ENCODE measurements at places on chromosomes 11 and 22.

- no peak overlapping the region for H3K4me3 ChIP-seq
- H3K4me1 ChIP-seq, result no peaks in the 10 kb centered on the region
- DNase-seq, result no peak
- no peaks in the 10 kb centered on the region for H3K36me3 ChIP-seq
- H3K27me3 ChIP-seq, result peaks cover 16% of the 10 kb centered on the region
Observed at GRCh38 chr11:117604336-117604995, 192.6 kb downstream of the DSCAML1 start.

DNA sequence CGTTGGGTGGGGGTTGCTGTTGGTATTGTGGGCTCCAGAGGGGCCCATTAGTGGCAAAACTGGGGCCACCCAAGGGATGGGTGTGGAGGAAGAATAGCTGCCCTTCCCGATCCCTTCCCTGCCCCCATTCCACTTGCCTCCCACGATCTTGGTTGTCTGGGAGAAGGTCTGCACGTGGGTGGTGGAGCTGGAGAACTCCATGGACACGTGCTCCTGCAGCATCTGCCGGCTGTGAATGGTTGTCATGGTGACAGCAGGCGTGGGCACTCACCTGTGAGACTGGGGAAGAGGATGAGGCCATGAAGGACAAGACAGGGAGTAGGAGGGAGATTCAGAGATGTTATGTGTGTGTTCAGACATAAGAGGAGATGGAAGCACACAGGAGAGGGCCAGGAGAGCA, 2.0 kb downstream of the IGSF22 start:
- no peaks in the 10 kb centered on the region for H3K27me3 ChIP-seq
- H3K27ac ChIP-seq, result no peak overlapping the region
- no peaks in the 10 kb centered on the region for H3K36me3 ChIP-seq
- peaks cover 23% of the 10 kb centered on the region for H3K4me1 ChIP-seq
- no peak for DNase-seq
- H3K4me3 ChIP-seq, result no peak overlapping the region

DNA sequence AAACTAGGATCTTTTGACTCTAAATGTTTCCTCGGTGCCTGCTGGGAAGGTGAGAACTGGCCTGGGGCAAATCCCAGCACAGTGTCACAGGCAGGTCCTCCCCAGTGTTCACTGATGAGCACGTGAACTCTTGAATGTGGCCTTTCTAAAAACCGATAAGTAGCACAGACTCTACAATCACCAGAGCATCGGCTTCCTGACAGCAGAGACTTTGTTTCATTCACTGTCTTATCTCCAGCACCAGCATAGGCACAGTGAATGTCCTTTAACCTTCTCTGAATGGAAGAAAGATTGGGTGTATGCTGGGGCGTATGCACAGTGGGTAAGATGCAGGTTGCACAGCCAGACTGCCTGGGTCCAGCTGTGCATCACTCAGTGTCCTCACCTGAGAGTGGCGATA, 59.3 kb upstream of the EIF3D start:
- peaks cover 27% of the 10 kb centered on the region for H3K4me1 ChIP-seq
- H3K27me3 ChIP-seq, result peaks cover 5% of the 10 kb centered on the region
- H3K27ac ChIP-seq, result no peak overlapping the region
- H3K36me3 ChIP-seq, result no peaks in the 10 kb centered on the region
- no peak overlapping the region for H3K4me3 ChIP-seq
- DNase-seq, result no peak

- no peaks in the 10 kb centered on the region for H3K27me3 ChIP-seq
- H3K4me3 ChIP-seq, result no peak overlapping the region
- no peak overlapping the region for H3K27ac ChIP-seq
- no peaks in the 10 kb centered on the region for H3K36me3 ChIP-seq
- H3K4me1 ChIP-seq, result no peaks in the 10 kb centered on the region
- no peak for DNase-seq
Observed at GRCh38 chr11:4916581-4916980, 2.6 kb downstream of the OR51G2 start.

DNA sequence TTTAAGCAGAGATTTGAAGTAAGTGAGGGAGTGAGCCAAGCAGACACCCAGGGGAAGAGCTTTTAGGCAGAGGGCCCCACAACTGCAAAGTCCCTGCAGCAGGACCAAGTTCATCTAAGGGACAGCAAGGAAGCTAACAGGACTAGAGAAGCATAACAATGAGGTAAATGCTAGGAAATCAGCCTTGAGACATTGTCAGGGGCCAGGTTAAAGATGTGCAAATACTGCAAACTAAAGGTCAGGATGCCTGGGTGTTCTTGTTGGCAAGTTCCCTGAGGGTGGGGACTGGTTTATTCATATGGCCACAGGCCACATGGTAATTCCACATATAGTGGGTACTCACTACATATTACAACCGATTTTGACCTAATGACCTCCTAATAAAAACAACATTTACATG, 399.2 kb upstream of the NARS2 start:
- H3K27me3 ChIP-seq, result no peaks in the 10 kb centered on the region
- no peaks in the 10 kb centered on the region for H3K36me3 ChIP-seq
- H3K27ac ChIP-seq, result no peak overlapping the region
- no peak for DNase-seq

- H3K27me3 ChIP-seq, result no peaks in the 10 kb centered on the region
- H3K4me3 ChIP-seq, result no peak overlapping the region
- DNase-seq, result no peak
- no peak overlapping the region for H3K27ac ChIP-seq
Observed at GRCh38 chr11:62536301-62536957, 10.2 kb downstream of the AHNAK start.

GRCh38 chr11:128219731-128220120, 367.6 kb downstream of the ETS1 start:
- H3K36me3 ChIP-seq, result no peaks in the 10 kb centered on the region
- H3K27me3 ChIP-seq, result no peaks in the 10 kb centered on the region
- no peak for DNase-seq
- no peaks in the 10 kb centered on the region for H3K4me1 ChIP-seq

- DNase-seq, result no peak
- H3K27ac ChIP-seq, result no peak overlapping the region
- no peak overlapping the region for H3K4me3 ChIP-seq
- H3K36me3 ChIP-seq, result peaks cover 13% of the 10 kb centered on the region
Observed at GRCh38 chr22:29369460-29369859, 18.9 kb downstream of the AP1B1 start.

GRCh38 chr11:128884054-128884453, 7.1 kb upstream of the KCNJ5 start:
- H3K27ac ChIP-seq, result no peak overlapping the region
- no peak for DNase-seq
- H3K4me3 ChIP-seq, result no peak overlapping the region
- H3K27me3 ChIP-seq, result peaks cover 8% of the 10 kb centered on the region
- no peaks in the 10 kb centered on the region for H3K36me3 ChIP-seq
- H3K4me1 ChIP-seq, result peaks cover 20% of the 10 kb centered on the region

GRCh38 chr11:12389676-12390657, 12.6 kb downstream of the PARVA start:
- peak overlapping the region; percentile 1 for H3K4me3 ChIP-seq
- peak overlapping the region; percentile 81 for H3K27ac ChIP-seq
- H3K4me1 ChIP-seq, result peaks cover 47% of the 10 kb centered on the region
- no peaks in the 10 kb centered on the region for H3K27me3 ChIP-seq
- no peaks in the 10 kb centered on the region for H3K36me3 ChIP-seq

DNA sequence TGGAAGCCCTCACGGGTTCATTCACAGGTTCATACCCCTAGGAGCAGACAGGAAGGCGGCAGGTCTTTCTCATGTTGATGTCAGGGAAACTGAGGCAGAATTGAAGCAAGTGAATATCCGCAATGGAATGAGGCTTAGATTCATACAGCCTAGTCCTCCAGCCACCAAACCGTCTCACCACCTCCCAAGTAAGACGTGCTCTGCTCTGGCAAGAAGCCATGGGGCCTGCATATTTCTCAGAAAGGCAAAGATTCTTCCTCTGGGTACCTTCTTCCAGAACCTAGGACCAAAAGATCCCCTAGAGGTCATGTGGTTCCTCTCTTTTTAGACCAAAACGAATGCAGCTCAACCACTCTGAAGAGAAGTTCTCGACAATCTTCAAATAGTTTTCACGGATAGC, 1.7 kb downstream of the AP1B1 start:
- no peak overlapping the region for H3K27ac ChIP-seq
- peaks cover 13% of the 10 kb centered on the region for H3K36me3 ChIP-seq
- peaks cover 22% of the 10 kb centered on the region for H3K4me1 ChIP-seq
- DNase-seq, result no peak
- H3K4me3 ChIP-seq, result no peak overlapping the region

GRCh38 chr11:36002196-36002595, 58.3 kb downstream of the LDLRAD3 start:
- no peaks in the 10 kb centered on the region for H3K27me3 ChIP-seq
- DNase-seq, result no peak
- no peak overlapping the region for H3K27ac ChIP-seq
- H3K36me3 ChIP-seq, result peaks cover 2% of the 10 kb centered on the region
- H3K4me3 ChIP-seq, result no peak overlapping the region

- H3K27ac ChIP-seq, result no peak overlapping the region
- H3K4me3 ChIP-seq, result no peak overlapping the region
- DNase-seq, result no peak
- H3K27me3 ChIP-seq, result no peaks in the 10 kb centered on the region
Observed at GRCh38 chr11:107250017-107250416, 207.6 kb downstream of the CWF19L2 start.

DNA sequence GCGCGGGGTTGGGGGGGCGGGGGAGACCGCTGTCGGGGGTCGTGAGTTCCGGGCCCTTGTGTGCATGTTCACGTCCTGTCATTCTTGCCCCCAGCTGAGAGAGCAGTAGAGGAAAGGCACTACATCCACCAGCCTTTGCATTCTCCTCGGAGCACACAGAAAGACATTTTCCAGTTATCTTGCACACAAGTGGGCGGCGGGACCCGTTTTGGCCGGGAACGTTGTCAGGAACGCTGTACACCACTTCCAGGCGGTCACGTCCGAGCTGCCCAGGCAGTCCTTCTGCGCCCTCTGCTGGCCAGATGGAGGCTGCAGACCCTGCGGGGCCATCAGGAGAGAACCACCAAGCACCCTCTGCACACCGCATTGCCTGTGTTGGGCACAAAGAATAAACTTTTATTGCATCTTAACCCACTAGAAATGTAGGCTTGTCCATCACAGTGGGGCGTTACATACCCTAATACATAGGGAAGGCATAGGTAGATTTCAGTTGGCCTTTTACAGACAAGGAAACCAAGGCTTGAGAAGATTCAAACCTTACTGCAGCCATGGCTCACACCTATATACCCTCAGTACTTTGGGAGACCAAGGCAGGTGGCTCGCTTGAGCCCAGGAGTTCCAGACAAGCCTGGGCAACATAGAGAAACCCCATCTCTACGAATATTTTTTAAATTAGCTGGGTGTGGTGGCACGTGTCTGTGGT, 2.8 kb upstream of the CDKN1C start:
- H3K27ac ChIP-seq, result no peak overlapping the region
- no peak for DNase-seq
- H3K36me3 ChIP-seq, result no peaks in the 10 kb centered on the region
- no peak overlapping the region for H3K4me3 ChIP-seq

- H3K4me3 ChIP-seq, result no peak overlapping the region
- DNase-seq, result no peak
- H3K36me3 ChIP-seq, result no peaks in the 10 kb centered on the region
- no peaks in the 10 kb centered on the region for H3K4me1 ChIP-seq
- no peaks in the 10 kb centered on the region for H3K27me3 ChIP-seq
Observed at GRCh38 chr11:20754933-20755332, 85.5 kb downstream of the NELL1 start.

DNA sequence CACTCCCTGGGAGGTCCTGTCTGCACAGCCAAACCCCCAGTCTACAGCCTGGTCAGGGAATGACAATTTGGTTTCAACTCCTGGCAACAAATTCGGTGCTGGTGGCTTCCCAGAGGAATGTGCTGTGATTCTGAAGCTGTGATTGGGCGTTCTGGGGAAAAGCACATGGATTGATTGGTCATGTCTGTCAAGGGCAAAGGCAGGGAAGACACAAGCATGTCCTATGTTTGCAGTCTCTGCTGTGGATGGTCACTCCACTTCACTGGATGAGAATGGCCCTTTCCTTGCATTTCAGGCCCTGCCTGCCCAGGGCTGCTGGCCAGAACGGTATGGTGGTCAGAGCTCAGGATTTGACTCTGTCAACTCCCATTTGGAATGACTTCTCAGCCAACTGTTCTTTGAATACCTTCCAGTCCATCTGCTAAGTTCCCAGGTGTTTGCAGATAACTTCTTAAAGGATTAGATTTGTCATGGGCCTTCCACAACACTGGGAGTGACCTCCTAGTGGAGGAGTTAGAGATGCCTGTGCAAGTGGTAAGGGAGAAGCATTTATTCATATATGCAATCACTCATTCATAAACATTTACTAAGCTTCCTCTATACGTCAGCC, 42.7 kb downstream of the SGSM1 start:
- no peaks in the 10 kb centered on the region for H3K36me3 ChIP-seq
- H3K27ac ChIP-seq, result no peak overlapping the region

DNA sequence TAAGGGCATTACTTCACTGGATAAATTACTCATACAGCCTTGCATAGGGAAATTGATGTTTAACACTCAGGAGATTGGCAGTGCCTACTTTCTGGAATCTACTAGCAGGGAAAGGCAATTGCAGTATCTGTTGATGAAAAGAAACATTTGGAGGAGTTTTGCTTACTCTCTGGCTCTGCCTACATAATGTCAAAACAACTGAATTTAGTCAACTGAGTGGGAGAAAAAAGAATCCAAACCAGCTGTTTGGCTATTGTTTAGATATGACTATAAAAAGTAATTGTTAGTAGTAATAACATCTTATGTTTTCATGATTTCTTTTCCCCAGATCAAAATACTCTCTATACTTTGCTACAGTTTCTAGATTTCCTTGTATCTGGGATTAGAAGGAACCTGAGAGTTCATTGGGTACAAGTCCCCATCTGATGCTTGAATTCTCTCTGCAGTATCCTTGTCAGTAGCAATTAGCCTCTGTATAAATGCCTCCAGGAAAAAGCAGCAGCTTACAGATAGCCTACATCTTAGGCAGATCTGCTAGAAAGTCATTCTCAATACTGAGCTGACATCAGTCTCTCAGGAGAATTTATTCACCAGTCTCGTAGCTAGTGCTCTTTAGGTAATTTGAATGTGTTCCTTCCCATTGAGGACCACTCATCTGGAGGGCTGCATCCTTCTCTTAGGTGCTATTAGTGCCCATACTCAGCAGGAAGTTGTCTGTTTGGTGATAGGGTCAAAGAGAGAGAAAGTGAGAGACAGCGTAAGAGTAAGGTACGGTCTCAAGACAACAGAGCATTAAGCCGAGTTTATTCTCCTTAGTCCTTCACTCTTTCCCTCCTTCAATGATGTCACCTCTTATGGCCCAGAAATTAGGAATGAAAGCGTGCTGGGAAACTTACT, 185.9 kb upstream of the CCDC90B start:
- H3K36me3 ChIP-seq, result no peaks in the 10 kb centered on the region
- H3K4me3 ChIP-seq, result no peak overlapping the region

- no peak overlapping the region for H3K27ac ChIP-seq
- H3K36me3 ChIP-seq, result no peaks in the 10 kb centered on the region
- no peaks in the 10 kb centered on the region for H3K27me3 ChIP-seq
- no peak overlapping the region for H3K4me3 ChIP-seq
Observed at GRCh38 chr11:119470317-119471291, 47.6 kb upstream of the THY1 start.

Measured in keratinocyte (primary cell).